Naive thymus-derived CD8-positive, alpha-beta T cell (primary cell): ENCODE measurements at places on chromosomes 4 and X. TPM values are rescaled to one million over a fixed set of nuclear protein-coding genes. Genes with fewer than 3 reads are reported as not detected.

The C1QTNF7 gene
- not detected for total RNA-seq

The USP38 gene
- 23.4 TPM for total RNA-seq

The TREX2 gene
- total RNA-seq = 5.5 TPM

The GPC4 gene
- total RNA-seq = not detected

The IDUA gene
- 79.1 TPM for total RNA-seq

The GCNA gene
- total RNA-seq = 11.6 TPM

The C1GALT1C1 gene
- total RNA-seq = 14.1 TPM

The SRPX2 gene
- not detected for total RNA-seq

The IL13RA2 gene
- not detected for total RNA-seq

The TCP11X2 gene
- not detected for total RNA-seq

The PKD2 gene
- 8.6 TPM for total RNA-seq

The PLS3 gene
- total RNA-seq = not detected

The PAGE5 gene
- total RNA-seq = not detected

The MAGEE1 gene
- 11.7 TPM for total RNA-seq

The PGAM4 gene
- total RNA-seq = not detected

The NXF2B gene
- not detected for total RNA-seq

The GPC3 gene
- not detected for total RNA-seq

The ARHGAP4 gene
- 324 TPM for total RNA-seq

The CACNA1F gene
- 3.6 TPM for total RNA-seq

The TMPRSS11F gene
- total RNA-seq = not detected

The ASB5 gene
- total RNA-seq = not detected

The LRRC66 gene
- 0.42 TPM for total RNA-seq

The WAS gene
- 98.4 TPM for total RNA-seq

The AASDH gene
- 22.0 TPM for total RNA-seq

The OPRPN gene
- not detected for total RNA-seq

The RPS6KA6 gene
- 0.57 TPM for total RNA-seq

The SLC34A2 gene
- not detected for total RNA-seq

The ETFDH gene
- 26.8 TPM for total RNA-seq
